ENCODE measurements at places on chromosomes 2 and 18. TPM values are rescaled to one million over a fixed set of nuclear protein-coding genes. Genes with fewer than 3 reads are reported as not detected.

The GCG gene
- total RNA-seq, result not detected

The HMSD gene
- not detected for total RNA-seq

The MRPL19 gene
- 72.9 TPM for total RNA-seq

The CCDC178 gene
- total RNA-seq, result not detected

The IL1RL1 gene
- total RNA-seq, result 0.56 TPM

The WBP1 gene
- 80.7 TPM for total RNA-seq

The HSBP1L1 gene
- total RNA-seq, result 12.9 TPM

The MARCO gene
- 0.36 TPM for total RNA-seq

The NOL4 gene
- total RNA-seq, result not detected

The ABCB11 gene
- 0.03 TPM for total RNA-seq

The DSG2 gene
- 68.6 TPM for total RNA-seq

The ITPRIPL1 gene
- not detected for total RNA-seq

The FAP gene
- not detected for total RNA-seq

The CLIP4 gene
- 21.4 TPM for total RNA-seq

The TUBB8B gene
- total RNA-seq, result not detected

The AGAP1 gene
- 20.4 TPM for total RNA-seq

The DNER gene
- 11.1 TPM for total RNA-seq

The KCNK3 gene
- 0.81 TPM for total RNA-seq

The TCF23 gene
- total RNA-seq, result not detected

The SCYGR8 gene
- total RNA-seq, result not detected

The ABCG5 gene
- not detected for total RNA-seq

The PAIP2B gene
- total RNA-seq, result 0.30 TPM

The C2orf80 gene
- not detected for total RNA-seq

The ANKRD30B gene
- total RNA-seq, result not detected

The ETAA1 gene
- 9.4 TPM for total RNA-seq

The COL4A3 gene
- total RNA-seq, result 0.59 TPM

The RNF125 gene
- total RNA-seq, result 0.35 TPM

The PTPN4 gene
- 17.0 TPM for total RNA-seq

The IL1RN gene
- total RNA-seq, result 0.38 TPM

The TMEM17 gene
- 4.3 TPM for total RNA-seq

The SLC38A11 gene
- total RNA-seq, result not detected

The IER3IP1 gene
- total RNA-seq, result 16.9 TPM

The LRPPRC gene
- total RNA-seq, result 100 TPM

The COL4A4 gene
- 2.4 TPM for total RNA-seq

The VIT gene
- not detected for total RNA-seq

The TTC31 gene
- total RNA-seq, result 17.5 TPM

The FN1 gene
- total RNA-seq, result 186 TPM

The UGT1A3 gene
- total RNA-seq, result not detected

The PLGLB2 gene
- not detected for total RNA-seq

The PPP1R1C gene
- total RNA-seq, result 1.9 TPM

The CD8B2 gene
- not detected for total RNA-seq

The MFSD2B gene
- total RNA-seq, result 0.29 TPM

The HOXD1 gene
- 0.10 TPM for total RNA-seq

The KLF11 gene
- total RNA-seq, result 3.8 TPM

The CYS1 gene
- 1.3 TPM for total RNA-seq

The CDH2 gene
- total RNA-seq, result 32.4 TPM

The ZNF513 gene
- 15.0 TPM for total RNA-seq

The POTEC gene
- total RNA-seq, result not detected

The RNF152 gene
- 0.02 TPM for total RNA-seq

The IL18R1 gene
- total RNA-seq, result 0.72 TPM
